Stimulated activated CD4-positive, alpha-beta T cell treated with anti-CD3 and anti-CD28 coated beads, Interleukin-12 subunit alpha, Interleukin-12 subunit beta, amount 100 ng/mL, for 24 hours (primary cell): ENCODE measurements at places on chromosomes 13 and 19.

DNA sequence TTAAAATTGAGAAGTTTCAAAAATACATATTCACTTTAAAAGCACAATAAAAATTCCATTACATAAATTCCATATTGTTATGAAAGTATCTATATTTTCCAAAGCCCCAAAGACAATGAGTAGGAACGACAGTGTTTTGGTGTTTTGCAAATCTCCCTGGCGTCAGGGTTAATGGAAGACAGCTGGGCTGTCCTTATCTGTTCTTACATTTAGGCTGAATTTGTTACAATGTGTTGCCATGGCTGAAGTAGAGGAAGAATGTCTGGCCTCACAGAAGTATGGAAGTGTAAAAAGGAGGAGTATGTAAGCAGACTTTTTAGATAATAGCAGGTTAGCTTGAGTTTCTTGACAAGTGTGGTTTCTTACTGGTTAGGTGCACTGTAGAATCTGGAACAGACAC, 124.4 kb upstream of the SPATA13 start:
- no peak for DNase-seq

GRCh38 chr19:45632468-45633196, 6.6 kb downstream of the EML2 start:
- peak; percentile 49 for DNase-seq

GRCh38 chr13:37534181-37534580, 64.4 kb downstream of the POSTN start:
- no peak for DNase-seq

DNA sequence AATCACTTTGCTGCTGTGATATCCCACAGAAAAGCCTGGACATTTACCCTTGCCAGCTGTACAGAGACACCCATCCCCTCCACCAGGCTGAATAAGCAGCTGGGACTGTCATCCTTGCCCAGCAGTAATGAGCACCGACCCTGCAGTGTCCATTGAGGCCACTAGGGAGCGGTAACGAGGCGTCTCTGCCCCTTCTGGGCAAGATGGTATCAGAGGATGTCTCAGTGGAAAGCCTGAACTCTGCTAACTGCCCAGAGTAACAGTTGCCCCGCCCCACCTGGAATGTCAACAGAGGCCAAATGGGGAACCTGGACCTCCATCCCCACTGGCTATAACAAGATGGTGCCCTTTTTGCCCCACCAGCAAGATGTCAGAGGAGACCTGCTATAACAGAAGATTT, 22.8 kb upstream of the CEACAM20 start:
- no peak for DNase-seq

- DNase-seq = no peak
Observed at GRCh38 chr13:21420706-21421105, 38.4 kb downstream of the ZDHHC20 start.

GRCh38 chr13:95536632-95537241, 15.8 kb upstream of the CLDN10 start:
- DNase-seq = no peak

DNA sequence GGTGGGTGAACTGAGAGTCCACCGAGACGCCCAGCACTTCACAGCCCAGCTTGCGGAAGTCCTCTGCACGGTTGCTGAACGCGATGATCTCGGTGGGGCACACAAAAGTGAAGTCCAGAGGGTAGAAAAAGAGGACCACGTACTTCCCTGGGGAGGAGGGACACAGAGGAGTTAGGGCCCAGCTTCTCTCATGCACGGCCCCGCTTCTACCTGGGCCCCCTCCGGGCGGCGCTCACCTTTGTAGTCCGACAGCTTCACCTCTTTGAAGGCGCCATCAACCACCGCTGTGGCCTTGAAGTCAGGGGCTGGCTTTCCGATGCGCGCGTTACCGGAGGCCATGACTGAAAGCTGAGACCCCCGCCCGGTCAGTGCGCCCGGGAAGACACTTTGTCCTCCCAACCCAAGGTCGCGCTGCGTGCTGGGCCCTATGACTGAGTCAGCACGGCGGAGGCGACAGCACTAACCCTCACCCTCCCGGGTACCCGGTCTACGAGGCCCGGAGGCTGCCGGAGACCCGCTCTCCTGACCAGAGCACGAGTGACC, 606 bp downstream of the PRDX2 start:
- no peak for DNase-seq

DNA sequence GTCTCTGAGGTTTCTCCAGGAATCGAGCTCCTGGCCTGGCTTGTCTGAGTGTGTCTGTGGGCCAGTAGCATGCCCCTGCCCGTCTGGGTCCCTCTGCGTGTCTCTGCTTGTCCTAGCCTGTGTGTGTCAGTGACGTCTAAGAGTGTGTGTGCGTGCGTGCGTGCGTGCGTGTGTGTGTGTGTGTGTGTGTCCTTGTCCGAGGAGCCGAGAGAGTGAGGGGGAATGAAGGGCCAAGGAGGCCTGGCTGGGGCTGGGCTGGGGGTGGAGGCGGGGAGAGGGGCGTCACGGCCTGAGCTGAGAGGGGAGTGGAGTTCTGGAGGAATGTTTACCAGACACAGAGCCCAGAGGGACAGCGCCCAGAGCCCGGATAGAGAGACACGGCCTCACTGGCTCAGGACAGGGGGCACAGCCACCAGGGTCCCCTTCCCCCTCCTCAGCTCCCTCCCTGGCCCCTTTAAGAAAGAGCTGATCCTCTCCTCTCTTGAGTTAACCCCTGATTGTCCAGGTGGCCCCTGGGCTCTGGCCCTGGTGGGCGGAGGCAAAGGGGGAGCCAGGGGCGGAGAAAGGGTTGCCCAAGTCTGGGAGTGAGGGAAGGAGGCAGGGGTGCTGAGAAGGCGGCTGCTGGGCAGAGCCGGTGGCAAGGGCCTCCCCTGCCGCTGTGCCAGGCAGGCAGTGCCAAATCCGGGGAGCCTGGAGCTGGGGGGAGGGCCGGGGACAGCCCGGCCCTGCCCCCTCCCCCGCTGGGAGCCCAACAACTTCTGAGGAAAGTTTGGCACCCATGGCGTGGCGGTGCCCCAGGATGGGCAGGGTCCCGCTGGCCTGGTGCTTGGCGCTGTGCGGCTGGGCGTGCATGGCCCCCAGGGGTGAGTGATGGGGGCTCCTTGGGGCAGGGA, at the start of gene AXL:
Gene AXL, plus strand, starts transcription at position 609 of the 893 bp plus-strand sequence. Its CDS starts 170 bp downstream, at position 779.
- no peak for DNase-seq

GRCh38 chr19:43725468-43725867, 9.6 kb downstream of the IRGC start:
- no peak for DNase-seq

GRCh38 chr13:95296326-95296925, 4.8 kb downstream of the ABCC4 start:
- DNase-seq = no peak

GRCh38 chr13:75120085-75120484, 361.9 kb downstream of the TBC1D4 start:
- no peak for DNase-seq

DNA sequence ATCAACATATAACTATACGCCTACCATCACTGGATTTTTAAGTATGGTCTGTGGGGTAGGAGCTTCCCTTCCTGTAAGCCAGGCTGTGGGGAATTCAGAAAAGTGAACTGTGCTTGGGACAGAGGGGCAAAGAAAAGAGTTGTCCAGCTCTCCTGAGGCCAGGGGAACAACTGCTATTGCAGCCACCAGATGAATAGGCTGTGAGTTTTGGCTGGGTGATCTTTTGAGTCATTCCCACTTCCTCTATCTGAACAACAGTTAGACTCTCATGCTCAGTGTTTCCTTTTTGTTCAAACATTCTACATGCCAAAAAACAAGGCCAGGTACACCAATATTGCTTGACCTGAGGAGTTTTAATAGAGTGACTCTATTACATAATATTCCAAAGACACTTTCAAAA, 426.2 kb upstream of the DACH1 start:
- DNase-seq = no peak

DNA sequence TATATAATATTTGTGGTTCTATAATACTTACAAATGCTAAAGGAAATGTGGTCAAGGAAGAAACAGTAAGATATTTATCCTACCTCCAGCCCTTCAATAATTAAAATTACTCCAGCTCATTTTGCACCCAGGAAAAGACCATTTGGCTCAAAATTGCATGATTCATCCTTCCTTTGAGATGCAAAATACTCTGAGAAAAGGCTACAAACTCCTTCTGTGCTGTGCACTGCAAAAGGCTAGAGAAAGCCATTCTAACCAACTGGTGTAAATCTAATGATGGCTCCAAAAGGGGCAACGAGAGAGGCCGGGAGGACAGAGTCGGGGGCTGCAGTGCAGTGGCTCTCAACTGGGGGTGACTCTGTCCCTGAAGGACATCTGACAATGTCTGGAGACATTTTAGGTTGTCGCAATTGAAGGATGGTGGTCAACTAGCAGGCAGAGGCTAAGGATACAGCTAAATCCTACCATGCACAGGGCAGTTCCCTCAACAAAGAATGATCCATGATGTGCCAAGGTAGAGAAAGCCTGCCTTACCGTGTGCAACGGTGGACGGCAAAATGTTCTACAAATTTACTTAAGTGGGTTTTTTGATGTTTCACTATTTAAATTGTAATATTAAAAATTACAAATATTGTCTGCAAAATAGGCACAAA, 32.6 kb downstream of the SLC7A1 start:
- no peak for DNase-seq

DNA sequence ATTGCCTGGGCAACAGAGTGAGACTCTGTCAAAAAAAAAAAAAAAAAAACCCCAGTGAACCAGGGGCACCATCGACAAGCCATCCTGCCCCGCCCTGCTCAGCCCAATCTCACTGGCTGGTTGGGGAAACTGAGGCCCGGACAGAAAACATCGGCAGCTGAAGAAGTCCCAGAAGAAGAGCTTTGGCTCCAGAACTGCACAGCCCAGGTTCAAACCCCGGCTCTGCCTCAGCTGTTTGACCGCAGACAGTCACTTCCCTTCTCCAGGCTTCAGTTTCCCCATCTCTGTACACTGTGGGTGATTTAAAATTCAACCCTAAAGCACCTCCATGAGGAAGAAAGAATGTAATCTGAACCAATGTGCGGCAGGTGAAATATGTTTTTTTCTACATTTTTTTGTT, 9.4 kb upstream of the SEMA6B start:
- DNase-seq = no peak

GRCh38 chr19:29491995-29492577, 33.7 kb upstream of the VSTM2B start:
- no peak for DNase-seq

GRCh38 chr19:38453596-38453995, 20.1 kb downstream of the RYR1 start:
- DNase-seq = no peak

DNA sequence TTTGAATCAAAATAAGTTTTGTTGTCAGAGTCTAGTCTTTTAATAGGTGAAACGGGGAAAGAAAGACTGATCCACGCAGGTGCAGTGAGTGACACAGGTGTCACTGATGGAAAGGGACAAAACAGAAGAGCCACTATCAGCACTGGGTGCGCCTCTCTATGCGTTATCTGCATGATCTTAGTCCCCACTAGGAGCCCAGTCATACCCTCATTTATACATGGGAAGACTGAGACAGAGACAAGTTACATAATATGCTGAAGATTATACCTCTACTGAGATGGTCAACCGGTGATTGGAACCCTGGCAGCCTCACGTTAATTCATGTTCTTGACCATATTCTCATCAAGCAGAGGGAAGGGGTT, 3.4 kb downstream of the LRCH1 start:
- DNase-seq = no peak

DNA sequence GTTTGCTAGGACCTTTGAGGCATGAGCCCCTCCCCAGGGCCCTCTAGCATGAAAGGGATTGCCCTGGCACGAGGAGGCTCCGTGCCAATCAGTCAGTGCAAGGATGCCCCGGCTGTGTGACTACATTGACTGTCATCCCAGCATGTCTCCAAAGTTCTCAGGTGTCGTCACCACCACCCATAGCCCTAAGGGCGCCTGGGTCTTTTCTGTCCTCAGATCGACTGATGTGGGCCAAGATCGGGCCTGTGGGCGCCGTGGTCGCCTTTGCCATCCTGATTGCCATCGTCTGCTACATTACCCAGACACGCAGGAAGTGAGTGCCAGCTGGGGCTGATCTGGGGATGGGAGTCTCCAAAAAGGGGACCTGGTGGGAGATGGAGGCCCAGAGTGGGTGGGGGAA, 18.4 kb downstream of the MAG start:
- DNase-seq = no peak

DNA sequence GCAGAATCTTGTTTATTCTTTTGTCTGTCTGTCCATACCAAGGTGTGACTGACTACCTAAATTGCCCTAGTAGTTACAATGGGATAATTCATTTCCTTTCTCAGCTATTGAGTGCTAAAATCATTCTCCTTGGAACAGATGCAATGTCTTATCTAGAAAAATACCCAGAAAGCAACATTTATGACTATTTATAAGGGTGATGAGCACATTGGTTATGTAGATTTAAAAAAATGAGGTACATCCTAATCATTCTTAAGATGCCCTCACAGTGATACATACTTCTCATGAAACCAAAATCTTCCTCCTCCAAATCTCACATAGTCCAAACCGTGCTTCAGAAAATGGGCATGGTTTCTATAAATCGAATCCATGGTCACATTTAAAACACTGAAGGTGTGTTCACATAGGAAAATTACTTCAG, 11.6 kb upstream of the UBE2L5 start:
- DNase-seq = no peak

GRCh38 chr19:8367327-8368001, 3.5 kb downstream of the ANGPTL4 start:
- no peak for DNase-seq
